ENCODE measurements at places on chromosomes 7 and 10.
A peak's percentile ranks its signal among the peaks of the same experiment; 100 is the strongest.

- no peak for DNase-seq
Measured at GRCh38 chr10:49631975-49632374, 18.1 kb downstream of the CHAT start.

DNA sequence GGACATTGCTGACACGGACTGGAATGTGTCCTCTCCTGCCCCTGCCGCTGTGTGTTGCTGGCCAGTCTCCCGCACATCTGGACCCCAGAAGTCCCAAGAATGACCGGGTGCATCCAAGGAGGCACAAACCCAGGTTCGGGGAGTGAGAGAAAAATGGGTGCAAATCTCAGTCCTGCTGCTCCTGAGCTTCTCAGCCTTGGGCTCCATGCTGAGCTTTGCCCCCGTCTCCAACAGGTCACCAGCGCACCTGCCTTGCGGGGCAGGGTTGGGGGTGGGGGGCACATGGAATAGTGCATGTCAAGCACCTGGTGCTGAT lies 6.0 kb upstream of the NANOS1 start:
- no peak for DNase-seq

DNA sequence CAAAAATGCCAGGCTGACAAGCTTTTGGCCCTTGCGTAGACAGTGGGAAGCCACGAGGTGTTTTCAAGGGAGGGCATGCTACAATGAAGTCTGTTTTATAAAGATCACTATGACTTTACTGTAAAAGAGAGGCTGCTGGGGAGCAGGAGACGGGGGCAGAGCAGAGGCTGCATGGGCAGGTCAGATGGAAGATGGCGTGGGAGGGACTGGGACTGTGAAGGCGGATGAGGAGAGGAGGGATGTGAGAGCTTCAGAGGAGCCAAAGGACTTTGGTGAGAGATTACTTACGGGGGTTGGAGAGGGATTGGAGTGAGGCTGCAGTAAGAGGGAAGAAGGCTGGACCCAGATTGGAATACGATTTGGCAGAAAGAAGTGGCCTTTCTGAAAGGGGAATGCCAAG lies 86.6 kb upstream of the PCBD1 start:
- no peak for DNase-seq

GRCh38 chr10:94963901-94964300 lies 25.4 kb downstream of the CYP2C9 start:
- peak; percentile 21 for DNase-seq

DNA sequence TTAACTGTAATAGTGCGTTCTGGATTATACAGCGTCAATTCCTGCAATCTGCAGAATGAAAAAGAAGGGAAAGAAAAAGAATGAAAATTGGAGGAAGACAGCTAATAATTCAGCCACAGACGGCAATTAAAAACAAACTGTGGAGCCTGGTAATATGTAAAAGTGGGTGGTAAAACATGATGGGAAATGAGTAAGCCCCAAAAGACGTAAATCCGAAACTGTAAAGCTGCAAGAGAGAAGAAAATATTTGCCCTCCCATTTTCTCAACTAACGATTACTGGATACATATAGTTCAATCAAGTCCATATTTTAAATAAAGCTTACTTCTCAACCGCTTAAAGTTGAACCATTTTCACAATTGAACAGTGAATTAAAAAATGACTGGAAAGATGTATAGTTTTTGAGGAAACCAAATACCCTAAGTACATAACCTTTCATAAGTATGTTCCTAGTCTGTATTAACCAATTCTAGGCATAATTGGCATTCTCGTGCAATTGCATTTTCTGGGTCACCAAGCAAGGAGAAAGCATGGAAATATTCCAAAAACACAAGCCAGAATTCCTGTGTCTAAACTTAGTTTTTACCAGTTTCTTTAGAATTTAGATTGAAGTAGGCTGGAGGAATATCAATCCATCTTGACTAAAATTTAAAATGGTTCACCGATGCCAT lies 44.8 kb downstream of the MALSU1 start:
- DNase-seq: no peak

- no peak for DNase-seq
Measured at GRCh38 chr10:114394531-114394930, 9.8 kb downstream of the AFAP1L2 start.

- no peak for DNase-seq
Measured at GRCh38 chr10:59181668-59182067, 5.2 kb downstream of the PHYHIPL start.

- peak; percentile 79 for DNase-seq
Measured at GRCh38 chr7:74598558-74598957, 59.0 kb upstream of the GTF2I start.

DNA sequence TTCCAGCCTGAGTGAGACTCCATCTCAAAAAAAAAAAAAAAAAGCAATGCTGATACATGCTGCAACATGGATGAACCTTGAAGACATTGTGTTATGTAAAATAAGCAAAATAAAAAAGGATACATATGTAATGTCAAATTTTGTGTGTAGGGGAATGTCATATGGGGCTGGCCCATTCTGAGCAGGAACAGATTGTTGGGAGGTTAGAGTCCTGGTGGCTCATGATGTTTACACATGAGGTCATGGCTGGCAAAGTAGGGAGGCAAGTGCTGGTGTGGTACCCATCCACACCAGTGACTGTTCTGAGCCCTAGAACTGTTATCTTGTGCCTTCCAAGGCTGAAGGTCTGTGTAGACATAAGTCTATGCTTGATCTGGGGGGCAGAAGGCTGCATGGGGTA lies 37.6 kb downstream of the ZNF92 start:
- no peak for DNase-seq

- no peak for DNase-seq
Measured at GRCh38 chr10:94123258-94123995, 129.7 kb downstream of the PLCE1 start.

DNA sequence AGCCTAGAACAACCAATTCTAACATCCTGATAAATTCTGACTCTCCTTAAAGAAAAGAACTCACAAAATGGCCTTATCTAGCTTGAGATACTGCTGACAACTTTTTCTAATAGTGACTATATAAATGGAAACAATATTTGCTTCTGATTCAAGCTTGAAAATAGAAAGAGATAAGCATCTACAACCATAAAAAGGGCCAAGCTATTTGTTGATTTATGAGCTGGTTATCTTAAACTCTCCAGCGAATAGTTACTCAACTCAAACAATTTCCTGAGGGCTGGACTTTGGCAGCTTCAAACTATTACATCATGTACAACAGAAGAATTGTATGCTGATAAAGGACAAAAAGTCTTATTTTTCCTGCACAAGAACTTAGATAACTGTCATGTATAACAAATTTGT lies 4.6 kb downstream of the USP54 start:
- no peak for DNase-seq

DNA sequence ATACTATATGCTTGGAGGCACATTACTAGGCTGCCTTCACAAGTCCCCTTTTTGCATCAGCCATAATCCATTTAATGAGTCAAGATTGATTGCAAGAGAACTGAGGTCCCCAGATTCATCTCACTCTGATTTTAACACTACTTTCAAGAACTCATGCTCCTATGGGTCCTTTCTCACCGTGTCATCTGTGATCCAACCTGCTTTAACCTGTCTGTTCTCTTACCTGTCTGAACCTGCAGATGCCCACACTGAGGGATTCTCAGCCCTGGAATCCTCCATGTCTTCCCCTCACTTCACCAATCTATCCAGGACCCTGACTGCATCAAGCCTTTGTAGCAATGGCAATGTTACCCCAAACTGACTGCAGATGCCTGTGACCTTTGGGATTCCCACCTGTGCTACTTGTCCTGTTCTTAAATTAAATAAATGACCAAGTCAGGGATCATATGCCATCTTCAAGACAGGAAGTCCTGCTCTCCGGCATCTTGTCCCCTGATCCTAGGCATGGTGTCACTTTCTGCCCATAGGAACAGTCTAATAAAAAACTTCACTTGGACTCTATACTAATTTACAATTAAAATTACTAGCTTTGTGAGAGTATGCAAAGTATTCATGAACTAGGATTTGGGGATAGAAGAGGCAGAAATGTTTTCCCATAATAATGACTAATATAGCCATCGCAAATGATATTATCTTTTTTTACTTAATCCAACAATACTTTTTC lies 25.9 kb upstream of the GOT1 start:
- DNase-seq: no peak

DNA sequence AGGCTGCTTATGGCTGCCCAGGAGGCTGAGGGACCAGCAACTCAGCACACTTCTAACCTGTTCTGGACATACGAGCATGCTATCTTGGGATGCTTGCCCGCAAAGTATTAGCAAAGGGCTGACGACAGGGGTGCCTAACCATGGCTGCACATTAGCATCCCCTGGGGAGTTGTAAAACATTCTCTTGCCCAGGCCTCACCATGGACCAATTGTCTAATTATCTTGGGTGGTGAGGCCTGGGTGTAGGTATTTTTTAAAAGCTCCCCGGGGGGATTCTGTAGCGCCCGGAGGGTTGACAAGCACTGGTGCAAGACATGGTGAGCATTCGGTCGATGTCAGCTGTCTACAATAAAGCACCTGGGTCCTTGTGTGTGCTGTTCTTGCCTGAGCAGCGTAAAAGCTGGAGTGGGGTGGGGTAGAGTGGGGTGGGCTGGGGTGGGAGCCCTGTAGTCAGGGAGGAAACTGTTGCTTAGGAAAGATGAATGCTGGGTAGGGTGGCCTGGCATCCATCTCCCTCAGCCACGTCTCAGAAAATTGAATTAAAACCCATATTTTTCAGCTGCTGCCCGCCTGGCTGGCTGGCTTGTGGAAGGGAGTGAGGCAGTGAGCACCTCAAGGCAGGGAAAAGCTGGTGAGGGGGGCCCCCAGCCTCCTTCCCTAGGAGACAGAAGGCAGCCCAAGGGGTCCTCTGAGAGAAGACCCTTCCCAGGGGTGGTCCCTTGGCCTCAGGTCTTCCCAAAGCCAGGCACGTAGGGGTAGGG lies 2.9 kb upstream of the ADCYAP1R1 start:
- DNase-seq: no peak

DNA sequence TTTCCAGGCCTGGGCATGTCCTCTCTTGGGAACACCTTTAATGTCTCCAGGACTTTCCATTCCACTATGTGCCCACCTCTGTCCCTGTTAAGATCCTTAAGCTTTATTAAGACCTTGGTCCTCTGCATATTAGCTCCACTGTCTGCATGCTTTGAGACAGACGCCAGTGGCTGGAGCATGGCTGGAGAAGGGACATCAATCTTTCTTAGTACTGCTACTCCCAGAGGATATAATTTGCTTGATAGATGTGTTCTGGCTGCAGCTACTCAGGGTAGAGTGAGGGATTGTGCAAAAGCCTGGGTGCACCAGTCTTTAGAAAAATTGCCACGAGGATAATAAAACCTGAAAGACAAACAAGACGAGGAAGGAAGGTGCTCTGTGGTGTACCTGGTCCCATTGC lies 42.9 kb downstream of the PLPP4 start:
- DNase-seq: no peak

DNA sequence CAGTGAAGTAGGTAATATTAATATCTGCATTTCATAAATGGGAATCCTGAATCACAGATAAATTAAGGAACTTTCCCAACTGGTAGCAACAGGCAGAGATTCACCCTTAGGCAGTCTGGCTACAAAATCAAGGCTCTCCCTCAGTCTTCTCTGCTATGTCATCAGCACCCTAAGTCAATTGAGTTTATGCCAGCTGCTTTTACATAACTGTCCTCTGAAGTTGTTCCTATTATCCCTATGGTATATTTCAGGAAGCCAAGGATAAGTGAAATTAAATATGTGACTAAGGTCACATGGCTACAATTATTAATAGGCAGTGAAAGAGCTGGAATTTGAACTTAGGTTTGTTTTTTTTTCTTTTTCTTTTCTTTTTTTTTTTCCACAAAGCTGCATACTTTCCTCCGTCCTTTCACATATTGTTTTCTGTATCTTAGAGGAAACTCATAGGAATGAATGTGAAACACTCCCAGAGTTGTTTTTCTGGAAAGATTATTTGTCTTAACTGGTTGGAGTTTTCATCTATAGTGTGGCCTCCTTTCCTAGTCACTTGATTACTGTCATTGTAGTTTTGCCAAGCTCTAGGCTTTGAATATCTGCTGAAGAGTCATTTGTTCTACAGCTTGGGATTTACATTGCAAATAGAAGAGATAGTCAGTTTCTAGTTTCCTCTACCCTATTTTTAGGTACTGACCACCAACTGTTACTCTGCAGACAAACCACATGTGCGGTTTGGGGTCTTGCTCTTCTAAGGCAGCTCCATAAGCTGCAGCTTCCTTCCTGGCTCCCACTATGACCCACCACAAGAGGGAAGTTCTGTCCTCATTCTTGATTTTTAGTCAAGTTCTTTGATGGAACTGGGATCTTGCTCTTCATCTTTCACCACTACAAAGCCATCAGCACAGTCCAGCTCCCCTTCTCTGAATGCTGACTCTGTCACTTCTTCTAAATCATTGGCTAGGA lies 338.0 kb upstream of the KIAA1217 start:
- no peak for DNase-seq

- DNase-seq: no peak
Measured at GRCh38 chr10:108850138-108850854, 1073.0 kb downstream of the XPNPEP1 start.

DNA sequence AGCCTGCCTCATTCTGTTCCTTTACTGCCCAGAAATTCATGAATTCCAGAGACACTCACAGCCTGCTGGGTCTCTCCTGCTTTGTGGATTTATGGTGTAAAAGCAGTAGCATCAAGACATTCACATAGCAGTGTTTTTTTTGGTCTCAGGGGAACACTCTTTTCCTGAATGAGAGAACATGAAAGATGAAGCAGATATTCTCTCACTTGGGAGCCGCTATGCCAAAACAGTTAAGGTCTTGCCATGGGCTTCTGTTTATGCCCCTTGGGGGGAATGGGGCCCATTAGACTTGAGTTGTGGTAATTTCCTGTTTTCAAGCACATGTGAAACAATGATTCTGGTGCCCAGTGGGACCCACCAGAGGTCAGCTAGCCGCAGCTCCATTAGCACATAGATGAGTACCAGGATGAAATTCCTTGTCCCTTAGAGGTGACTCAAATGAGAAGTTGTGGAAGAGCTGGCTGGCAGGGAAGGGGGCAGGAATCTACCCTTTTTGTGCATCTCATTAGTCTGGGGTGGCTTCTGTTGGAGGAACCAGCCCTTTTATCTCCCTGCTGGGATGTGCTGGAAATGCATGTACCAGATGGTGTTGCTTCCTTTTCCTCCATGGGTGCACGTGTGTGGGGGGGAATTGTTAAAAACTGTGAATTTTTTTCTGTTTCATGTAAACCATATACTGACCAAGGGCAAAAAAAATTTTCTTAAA lies 13.3 kb downstream of the BMPER start:
- DNase-seq: no peak

Measured in suppressor macrophage treated with lipopolysaccharide for 1 hour (primary cell).